ENCODE measurements at places on chromosomes 12 and 14.

DNA sequence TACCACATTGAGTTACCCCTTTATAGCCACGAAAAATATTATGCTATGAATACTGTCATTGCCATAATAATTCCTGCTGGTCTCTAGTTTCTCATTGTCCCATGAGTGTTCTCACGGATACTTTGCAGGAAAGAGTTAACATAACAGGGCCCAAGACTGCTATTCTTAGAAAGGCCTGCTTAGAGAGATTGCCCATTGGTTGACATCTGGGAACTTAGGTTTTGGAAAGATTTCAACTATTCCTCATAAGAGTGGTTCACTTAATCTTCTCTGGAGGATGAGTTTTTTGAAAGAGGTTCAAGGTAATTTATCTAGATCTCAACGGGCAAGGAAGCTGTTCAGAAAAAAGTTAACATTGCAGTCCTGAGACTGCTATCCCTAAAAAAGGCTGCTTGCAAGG is 18.4 kb upstream of the PRPF39 start:
- DNase-seq = no peak

DNA sequence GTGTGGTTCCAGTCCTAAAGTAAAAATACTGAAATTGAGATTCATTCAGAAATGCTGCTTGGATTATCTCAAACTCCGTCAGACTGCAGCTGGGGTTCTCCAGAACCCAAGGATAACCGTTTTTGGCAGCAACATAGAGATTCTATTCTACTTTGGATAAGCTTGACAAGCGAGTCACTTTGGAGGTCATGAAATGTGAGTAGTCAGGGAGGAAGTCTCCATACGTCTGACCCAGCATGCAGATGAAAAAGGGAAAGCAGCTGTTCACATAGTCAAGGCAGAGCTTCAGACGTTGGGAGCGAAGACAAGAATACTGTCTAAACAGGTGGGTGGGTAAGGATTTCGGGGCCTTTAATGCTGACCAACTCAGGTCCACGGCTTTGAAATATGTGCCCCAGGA is 14.9 kb upstream of the HSP90B1 start:
- DNase-seq = no peak

GRCh38 chr12:102326982-102327381 is 129.3 kb upstream of the PMCH start:
- DNase-seq = no peak

DNA sequence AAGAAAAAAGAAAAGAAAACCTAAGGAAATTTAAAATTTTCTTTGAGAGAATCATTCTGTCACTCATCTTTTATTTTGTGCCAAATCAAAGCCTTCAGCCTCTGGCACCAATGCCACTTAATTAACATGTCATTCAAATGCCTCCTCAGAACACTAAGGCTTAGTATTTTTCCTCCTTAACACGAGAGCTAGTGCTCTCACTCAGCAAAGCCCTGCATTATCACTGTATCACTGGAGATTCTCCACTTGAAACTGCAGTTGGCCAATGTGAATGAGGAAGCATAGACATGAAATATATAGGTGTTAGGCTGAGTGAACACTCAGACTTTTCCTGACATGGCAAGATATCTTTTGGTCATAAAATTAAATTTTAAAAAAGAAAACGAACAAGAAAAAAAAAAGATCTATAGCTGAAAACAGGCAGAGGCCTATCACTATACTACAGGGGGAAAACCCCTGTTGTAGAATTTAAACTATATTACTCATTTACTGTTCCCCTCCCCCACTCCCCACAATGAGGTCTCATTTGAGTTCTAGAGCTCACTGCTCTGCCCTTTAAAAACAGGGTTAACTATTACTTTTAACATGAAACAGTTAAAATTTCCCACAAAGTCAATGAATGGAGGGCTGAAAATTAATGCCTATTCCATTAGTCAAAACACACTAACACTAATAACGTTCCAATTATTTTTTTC is 5.1 kb downstream of the MBIP start:
- DNase-seq = no peak

GRCh38 chr12:25797949-25798348 is 160.5 kb upstream of the RASSF8 start:
- no peak for DNase-seq

DNA sequence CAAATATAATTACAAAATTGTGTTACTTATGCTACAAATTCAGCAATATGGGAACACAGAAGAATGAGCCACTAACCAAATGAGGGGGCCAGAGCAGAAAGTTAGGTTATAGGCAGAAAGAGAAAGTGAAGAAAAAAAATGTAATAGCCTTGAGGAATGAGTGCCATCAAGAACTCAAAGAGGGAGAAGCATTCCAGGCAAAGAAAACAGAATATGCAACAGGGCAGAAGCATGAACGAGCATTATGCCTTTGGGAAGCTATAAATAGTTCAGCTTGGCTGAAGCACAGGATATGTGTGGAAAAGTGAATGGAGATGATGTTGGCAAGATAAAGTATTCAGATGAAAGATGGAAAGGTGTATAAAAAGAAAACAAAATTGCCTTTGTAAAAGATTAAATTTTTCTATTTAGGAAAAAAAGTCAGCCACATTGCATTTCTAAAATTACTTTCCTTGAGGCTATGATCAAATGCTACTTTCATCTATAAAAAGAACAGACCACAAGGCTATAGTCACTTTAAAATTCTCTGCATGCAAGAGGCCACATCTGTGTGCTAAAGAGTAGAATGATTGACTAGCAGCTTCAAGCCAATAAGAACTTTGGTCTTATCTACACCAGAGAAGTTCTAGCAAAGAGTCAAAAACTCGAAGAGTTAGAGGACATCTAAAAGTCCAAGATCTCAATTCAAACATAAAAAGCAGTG is 193.6 kb upstream of the GARIN6 start:
- DNase-seq = no peak

DNA sequence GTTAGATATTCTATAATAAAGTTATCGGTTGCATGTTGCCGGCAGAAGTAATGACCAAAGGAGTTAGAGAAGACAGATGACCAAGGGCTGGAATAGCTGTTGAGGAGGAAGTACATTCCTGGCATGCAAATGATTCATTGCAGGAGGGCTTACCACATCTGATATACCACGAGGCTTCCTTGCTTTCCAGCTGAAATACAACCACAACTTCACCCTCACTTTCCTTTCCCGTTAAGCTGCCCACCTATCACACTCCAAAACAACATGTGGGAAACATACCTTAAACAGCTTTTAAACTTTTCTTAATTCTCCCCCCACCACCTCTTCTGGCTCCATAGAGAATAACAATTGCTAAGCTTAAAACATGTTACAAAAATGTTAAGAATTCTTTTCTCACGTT is 594.1 kb downstream of the NRXN3 start:
- DNase-seq = no peak

DNA sequence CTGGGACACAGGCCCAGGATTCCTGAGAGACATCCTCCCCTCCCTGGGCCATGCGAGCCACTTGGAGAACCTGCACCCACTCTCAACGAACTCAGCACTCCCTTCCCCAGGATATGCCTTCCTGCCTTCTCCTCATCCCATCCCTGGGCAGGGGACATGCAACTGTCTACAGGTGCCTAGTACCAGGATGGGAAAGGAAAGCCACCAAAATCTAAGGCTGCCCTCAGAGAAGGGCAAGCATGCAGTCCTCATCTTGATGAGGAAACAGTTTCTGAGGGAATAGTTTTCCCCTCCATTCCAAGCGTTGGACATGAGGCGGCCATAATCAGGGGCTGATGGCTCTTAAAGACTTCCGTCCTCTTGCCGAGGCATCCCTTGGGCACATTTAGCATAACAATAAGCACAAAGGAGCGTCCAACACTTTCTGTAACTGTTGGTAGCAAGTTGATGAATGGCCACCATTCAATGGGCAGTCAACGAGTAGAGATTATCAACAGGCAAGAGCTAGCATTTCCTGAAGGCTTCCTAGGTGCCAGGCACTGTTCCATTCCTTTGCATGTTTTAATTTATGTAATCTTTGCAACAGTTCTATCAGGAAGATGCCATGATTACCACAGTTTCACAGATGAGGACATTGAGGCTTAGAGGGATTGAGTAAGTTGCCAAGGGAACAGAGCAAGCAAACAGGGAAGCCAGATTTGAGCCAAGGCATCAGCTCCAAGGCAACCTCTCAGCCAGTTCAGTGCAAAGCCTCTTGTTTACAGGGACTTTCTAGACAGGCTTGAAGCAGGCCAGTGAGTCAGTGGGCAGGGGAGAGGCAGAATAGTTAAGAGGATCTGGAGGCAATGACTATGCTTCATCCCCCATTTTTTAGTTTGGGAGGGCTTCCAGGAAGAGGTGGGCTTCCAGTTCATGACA is 105.1 kb downstream of the SINHCAF start:
- no peak for DNase-seq

GRCh38 chr14:94659256-94659655 is 47.1 kb downstream of the SERPINA3 start:
- no peak for DNase-seq

DNA sequence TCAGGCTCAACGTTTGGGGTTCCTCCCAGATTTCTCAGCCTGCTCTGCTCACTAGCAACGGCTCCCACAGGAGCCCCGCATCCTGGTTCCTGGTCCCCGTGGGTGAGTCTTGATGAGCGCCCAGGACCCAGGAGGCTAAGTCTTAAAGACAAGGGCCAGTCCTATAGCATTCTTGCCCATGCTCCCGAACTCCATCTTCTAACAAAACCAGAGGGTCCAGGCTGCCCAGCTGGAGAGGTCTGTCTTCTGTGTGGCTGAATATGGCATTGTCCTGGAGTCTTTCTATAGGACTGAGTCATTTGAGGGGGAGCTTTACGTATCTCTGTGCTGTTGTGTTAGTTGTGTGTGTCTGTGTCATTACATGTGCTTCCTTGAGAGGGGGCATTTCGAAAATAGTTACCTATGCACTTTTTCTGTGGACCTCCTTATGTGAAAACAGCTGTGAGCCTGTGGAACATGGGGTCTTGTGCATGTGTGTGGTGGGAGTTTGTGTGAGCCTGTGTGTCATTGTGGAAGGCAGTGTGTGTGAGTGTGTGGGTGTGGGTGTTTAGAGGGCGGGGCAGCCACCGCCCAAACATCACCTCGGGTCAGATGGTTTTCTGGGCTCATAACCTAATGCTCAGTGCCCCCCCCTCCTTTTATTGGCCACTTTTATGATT is 9.1 kb upstream of the TBX5 start:
- no peak for DNase-seq

DNA sequence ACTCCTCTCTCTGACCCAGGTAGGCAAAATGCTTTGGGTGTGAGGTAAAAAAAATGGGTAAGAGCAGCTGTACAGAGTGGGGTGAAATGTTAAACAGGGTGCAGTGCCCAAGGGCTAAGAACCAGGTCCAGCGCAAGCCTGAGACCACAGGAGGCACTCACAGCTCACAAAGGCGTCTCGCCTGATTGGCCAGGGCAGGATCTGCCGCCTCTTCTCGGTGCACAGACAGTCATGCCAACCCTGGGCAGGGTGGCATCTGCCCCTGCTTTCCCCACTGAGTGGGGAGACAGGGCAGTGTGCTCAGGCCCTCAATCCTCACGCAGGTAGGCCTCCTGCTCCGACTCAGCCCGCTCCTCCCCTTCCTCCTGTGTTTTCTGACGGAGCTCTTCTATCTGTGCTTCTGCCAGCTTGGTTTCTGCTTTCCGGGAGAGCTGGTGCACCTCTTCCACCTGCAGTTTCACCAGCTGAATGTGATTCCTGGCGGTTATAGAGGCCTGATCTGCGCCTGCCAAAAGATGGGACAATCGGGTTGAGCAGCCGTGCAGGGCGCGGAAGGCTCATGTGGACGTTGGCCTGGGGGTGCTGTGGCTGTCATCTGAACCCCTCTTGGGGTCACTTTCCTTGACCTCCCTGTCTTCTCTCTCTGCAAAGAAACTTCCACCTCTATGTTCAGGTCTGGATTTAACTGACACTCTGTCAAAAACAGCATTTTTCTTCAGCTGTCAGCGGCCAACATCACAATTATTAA is 4.7 kb downstream of the B3GNT4 start:
- no peak for DNase-seq

- no peak for DNase-seq
Measured at GRCh38 chr14:73227812-73228781, 9.2 kb upstream of the PAPLN start.

DNA sequence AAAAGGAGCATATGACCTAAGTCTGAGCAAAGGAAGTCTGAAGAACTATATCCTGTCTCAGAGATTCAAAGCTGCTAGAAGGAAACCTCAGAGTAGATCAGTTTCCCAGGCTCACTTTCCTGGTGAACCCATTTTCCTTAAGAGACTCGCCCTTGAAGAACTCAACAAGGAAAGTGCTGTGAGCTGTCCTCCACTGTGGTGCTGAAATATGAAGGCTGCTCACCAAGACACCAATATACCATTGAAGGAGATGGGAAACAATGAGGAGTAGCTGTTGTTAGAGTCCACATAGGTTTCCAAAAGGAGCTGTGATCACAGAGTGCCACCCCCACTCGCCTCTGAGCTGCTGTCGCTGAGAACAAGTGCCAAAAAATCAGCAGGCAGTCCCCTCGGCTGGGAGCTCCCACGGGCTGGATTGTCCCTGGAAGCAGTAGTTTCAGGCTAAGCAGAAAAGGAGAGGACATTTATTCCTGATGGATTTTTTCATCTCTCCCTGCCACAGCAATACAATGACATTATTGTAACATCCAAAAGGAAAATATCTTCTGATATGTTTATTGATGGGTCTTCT is 282.1 kb downstream of the RPS29 start:
- no peak for DNase-seq

DNA sequence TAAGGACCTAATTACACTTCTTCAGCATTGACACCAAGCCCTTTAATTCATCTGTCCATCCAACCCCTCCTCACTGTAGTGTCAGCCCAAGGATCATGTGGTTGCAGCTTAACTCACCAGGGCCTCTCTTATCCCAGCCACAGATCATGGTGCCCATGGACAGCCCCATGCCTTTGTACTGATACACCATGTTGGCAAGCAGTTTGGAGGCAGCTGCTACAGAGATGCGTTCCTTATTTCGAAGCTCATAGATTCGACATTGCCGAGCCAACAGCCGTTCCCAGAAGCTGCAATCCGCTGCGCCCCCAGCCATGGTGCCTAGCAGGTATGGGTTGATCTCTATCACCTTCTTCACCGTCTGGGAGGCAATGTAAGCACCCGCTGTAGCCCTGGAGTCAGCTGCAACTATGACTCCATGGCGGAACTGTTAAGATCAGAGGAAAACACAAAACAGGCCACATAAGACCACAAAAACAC is 1.4 kb downstream of the PSMB5 start:
- no peak for DNase-seq

GRCh38 chr14:72609205-72609916 is 284.5 kb downstream of the DPF3 start:
- DNase-seq = no peak

- DNase-seq = no peak
Measured at GRCh38 chr12:50541139-50541538, 36.4 kb downstream of the DIP2B start.

- DNase-seq = no peak
Measured at GRCh38 chr12:102479099-102479885, 1.1 kb downstream of the IGF1 start.

- no peak for DNase-seq
Measured at GRCh38 chr14:67955261-67955660, 135.7 kb downstream of the RAD51B start.

Measured in tibial artery (tissue), 4 donors.